ENCODE measurements at places on chromosomes 2 and 18.

GRCh38 chr2:217065012-217065290, 205.1 kb upstream of the TNP1 start:
- DNase-seq, result no peak

GRCh38 chr2:95728878-95729596, 137.2 kb downstream of the TRIM43 start:
- peak; percentile 66 for DNase-seq

DNA sequence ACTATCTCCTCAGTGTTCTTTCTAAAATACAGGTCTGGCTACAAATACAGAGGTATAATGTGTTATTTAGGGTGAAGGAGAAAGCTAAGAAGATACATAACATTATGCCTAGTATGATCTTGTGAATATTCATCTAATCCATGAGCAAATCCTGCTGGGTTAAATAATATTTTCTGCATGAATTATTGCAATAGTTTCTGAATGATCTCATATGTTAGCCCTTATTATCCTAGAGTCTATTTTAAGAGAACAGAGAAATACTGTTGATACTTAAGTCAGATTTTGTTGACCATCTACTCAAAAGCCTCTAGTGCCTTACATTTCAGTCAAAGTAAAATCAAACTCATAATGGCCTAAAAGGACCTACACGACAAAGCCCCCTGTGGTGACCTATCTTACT, 382.3 kb downstream of the FIGN start:
- no peak for DNase-seq

- DNase-seq, result no peak
These were observed 1.1 kb downstream of the ENOSF1 start for GRCh38 chr18:711310-711656.

GRCh38 chr2:42084231-42084671, 36.4 kb downstream of the PKDCC start:
- no peak for DNase-seq

DNA sequence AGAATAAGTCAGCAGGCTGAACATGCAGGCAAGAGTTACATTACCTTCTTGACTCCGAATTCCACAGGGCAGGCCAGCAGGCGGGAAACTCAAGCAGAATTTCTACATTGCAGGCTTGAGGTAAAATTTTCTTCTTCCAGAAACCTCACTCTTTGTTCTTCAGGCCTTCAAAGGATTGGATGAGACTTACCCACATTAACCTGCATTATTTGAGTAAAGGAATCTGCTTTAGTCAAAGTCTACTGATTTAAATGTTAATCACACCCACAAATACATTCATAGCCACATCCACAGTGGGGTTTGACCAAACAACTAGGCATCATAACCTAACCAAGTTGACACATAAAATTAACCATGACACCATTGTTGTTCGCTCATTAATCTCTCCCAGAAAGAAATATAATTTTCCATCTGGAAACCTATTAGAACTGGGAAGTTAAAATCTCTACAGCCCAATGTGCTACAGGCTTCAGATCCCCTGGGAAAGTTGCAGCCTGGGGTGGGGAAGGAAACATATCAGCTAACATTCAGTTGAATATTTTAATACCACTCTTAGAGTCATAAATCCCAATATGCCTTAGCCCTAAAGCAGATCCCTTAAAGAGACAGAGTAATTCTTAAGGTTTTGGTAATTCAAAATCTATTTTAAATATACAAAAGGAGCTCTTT, 468.2 kb upstream of the TNP1 start:
- DNase-seq, result no peak

- DNase-seq, result no peak
These were observed 15.4 kb upstream of the FARP2 start for GRCh38 chr2:241340631-241341163.

- DNase-seq, result no peak
These were observed 11.2 kb upstream of the B3GNT2 start for GRCh38 chr2:62184512-62185230.

DNA sequence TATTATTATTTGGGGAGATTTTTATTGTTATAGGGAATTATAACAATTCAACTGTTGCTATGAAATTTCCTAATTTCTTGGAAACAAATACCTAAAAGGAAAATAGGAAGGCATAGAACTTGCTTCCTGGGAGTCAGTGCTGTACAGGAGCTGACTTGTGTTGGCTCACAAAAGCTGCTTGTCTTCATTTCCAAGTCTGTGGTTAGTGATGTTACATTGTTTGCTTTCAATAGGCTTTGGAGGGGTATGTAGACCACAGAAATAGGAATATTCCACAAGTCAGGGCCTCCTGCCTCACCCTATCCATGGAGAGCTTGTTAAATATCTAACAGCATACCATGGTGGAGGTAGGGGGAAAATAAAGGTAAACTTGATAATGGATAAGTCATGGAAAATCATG, 688.9 kb upstream of the FAM98A start:
- no peak for DNase-seq

DNA sequence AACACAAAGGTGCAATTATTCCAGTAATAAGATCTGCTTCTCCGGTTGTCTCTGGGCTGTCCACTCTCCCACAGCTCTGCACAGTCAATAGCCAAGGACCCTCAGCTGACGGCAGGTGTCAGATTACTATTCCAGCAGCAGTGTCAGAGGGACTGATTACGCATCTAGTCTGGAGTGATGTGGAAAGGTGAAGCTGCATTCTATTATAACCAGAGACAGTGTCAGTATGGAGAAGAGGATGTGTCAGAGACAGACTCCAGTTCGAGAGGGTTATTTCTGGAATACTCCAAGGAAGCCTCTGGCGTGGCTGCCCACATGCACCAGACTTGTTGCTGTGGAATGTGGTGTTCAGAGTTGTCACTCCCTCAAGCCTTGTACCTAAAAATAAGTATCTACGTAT, 163.6 kb upstream of the TMEM200C start:
- DNase-seq, result peak; percentile 23

- DNase-seq, result no peak
These were observed 222.7 kb downstream of the PHLPP1 start for GRCh38 chr18:62938006-62938405.

- no peak for DNase-seq
These were observed at the start of gene DPP10 for GRCh38 chr2:114442510-114442909. Gene DPP10 (plus strand): TSS chr2:114442641.

DNA sequence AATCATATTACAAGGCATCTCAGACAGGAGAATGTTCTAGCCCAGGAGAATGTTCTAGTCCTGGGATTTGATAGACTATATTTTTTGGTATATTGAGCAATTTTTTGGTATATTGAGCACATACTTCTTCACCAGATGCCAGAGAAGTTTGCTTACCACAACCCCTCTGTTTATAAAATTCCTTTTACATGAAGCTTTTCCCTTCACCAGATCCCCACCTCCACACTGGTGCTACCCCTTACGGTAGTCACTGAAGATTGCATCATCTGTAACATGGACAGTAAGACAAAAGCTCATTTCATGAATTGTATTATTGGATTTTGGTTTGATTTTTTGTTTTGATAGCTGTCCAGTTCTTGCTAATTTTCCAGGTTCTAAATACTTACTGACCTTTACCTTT, 7.2 kb upstream of the HNMT start:
- no peak for DNase-seq

DNA sequence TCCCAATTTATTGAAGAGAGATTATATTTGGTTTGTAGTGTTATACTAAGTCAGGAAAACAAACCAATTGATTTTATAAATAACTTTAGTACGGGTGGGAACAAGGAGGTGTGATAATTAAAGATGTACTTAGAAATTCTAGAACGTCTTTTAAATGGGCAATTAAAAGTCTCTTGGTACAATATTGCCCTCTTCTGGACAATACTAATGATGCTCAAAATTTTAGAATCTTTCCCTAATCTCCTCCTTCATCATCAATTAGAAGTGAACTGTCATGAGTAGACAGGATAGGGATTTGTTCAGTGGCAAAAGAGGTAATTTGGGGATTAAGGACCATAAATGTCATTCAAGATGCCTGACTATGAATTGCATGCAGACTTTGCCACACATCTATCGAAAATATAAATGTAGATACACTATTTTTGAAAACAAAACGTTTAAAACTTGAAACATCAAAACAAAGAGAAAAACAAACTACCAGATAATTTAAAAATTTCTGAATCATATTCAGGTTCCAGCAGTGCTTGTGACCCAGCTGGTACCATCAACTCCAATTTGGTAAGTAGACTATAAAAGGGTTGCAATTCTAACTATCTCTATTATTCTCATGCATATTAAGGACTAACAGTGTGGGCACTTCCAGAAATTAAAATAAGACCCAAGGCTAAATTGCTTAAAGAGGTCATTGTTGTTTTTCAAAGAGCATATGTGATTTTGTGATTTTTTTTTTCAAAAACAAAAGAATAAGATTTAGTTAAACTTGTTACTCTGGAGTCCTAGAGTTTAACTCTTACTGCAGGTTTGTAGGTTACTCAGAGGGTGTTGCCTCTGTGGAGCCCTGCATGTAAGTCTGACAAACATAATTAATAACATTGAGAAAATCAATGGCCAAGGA, 123.5 kb downstream of the LAMA3 start:
- DNase-seq, result peak; percentile 45

DNA sequence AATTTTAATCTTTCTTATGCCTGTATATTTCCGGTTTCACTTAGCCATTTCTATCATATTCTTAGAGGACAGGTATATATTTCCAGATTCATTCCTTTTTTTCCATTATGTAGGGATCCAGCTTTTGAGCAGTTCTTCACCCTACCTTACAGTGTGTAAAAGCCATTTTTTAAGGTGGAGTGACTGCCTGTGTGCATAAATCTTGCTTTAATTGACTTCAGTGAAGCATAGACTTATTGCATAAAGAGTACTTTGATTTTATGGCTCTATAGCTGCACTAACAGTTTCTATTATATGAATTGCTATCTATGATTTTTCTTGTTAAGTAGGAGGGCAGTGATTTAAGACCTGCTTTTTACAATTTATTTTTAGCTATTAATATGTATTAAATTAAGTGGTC, 132.6 kb downstream of the NYAP2 start:
- DNase-seq, result no peak

- no peak for DNase-seq
These were observed 143.6 kb downstream of the NEDD4L start for GRCh38 chr18:58187674-58188073.

DNA sequence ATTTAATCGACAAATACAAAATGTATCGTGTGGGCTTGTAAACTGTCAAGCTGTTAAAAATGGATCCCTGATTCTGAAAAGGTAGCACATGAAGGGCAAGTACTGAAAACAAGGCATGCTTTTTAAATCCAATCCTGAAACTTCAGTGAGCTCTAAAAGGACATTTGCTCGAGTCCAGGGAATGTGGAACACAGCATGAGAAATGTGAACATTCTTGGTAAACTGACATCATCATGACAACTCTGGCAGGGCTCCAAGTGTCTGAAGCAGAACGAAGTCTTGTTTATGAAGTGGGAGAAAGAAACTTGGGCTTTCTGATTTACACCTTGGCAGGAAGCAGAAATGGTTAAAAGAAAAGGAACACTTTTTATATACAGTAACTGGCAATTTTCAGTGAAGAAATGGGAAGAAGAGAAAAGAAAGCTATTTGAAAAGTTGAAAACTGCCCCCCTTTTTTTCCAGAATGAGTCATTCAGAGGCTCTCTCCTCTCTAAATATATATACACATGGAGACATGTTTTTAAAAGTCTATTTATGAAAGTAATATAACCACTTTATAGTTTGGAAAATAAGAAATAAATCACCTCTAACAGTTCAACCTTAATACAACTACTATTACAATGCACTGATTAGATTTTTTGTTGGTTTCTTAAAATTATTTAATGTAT, 120.8 kb downstream of the GAREM1 start:
- no peak for DNase-seq

DNA sequence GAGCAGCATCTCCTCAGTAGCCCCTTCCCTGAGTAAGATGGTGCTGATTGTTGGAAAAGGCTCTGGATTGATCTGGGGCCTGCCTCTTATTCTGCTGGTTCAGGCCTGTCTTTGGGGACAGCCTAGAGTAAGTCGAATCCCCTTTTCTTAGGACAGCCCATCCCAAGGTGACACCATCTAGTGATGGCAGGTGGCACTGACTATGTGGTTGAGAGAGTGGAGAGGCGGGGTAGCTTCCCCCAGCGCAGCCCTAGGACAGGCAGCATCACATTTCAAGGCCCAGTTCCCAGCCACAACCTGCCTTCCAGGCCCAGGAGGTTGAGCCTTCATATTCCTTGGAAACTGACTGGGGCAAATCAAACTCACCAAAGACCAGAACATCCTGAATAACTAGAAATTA, 69.1 kb upstream of the B3GNT7 start:
- no peak for DNase-seq

DNA sequence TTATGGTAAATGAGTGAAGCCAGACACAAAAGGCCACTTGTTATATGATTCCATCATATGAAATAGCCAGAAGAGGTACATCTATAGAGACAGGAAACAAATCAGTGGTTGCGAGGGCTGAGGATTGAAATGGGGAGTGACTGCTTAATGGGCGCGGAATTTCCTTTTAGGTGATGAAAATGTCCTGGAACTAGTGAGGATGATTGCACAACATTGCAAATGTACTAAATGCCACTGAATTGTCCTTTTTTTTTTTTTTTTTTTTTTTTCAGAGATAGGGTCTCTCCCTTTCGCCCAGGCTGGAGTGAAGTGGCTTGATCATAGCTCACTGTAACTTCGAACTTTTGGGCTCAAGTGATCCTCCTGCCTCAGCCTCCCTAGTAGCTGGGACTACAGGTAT, 15.3 kb upstream of the GAREM2 start:
- no peak for DNase-seq

DNA sequence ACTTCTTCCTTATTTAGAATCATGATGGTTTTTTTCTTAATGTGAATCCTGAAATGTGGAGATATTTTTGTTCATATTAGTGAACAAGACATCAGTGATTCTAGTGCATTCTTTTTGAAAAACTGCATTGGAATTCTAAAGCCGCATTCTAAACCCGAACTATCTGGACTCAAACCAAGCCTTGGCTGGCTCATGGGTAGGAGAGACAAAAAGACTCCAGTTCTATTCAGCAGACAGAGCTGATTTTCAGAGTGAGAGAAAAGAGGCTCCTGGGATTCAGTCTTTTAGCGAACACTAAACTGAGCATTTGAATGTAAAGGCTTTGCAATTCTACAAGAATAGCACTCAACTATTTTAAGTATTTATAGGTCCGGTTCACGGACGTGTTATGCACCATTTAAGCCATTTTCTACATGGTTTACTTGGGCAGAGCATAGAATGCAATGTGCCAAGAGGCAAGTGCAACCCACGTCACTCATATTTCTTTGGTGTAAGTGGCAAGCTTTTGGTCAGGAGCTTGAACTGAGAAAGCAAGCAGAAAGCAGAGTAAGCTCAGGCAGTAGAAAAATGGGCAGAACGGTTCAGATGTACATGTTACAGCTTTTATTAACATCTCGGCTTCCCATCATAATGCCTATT, 227.3 kb upstream of the RAB12 start:
- DNase-seq, result no peak

DNA sequence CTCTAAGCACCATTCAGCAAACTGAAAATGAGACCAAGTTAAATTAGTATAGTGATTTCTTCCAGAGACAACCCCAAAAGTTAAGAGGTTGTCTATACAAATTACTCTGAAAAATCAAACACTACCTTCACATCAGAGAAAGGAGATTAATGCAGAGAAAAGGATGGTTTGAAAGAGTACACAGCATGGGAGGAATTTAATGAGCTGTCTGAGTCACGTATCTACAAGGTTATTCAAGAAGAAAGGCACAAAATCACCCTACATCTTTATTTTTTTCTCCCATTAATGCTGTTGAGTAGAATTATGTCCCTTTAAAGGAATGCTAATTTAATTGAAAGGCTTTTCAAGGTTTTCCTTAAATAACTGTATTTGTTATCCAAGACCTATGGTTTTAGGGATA, 41.1 kb downstream of the LANCL1 start:
- DNase-seq, result no peak
